ENCODE measurements at places on chromosomes 4 and X.

DNA sequence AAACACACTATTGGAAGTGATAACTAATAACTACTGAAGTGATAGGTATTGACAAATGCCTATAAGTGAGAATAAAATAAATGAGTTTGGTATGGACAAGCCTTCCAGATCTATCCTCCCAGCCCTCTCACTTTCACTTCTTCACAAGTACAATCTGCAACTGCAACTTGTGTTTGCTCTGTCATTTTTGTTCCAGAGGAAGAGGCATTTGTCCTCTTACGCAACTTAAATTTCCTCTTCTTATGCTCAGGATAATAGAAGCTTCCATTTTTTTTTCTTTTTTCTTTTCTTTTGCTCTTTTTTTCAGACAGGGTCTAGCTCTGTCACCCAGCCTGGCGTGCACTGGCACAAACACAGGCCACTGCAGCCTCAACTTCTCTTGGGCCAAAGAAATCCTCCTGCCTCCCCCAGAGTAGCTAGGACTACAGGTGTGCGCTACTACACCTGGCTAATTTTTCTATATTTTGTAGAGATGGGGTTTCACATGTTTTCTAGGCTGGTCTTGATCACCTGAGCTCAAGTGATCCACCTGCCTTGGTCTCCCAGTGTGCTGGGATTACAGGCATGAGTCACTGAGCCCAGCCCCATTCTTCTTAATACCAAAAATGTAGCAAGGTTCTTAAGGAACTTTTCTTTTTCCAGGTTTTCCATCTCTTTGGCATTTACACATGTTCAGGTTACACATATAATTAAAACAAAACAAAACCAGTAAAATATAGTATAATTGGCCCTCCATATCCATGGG lies 73.1 kb downstream of the PDGFC start:
- DNase-seq, result no peak

- no peak for DNase-seq
Observed at GRCh38 chr4:169060391-169061091, 50.5 kb upstream of the CBR4 start.

DNA sequence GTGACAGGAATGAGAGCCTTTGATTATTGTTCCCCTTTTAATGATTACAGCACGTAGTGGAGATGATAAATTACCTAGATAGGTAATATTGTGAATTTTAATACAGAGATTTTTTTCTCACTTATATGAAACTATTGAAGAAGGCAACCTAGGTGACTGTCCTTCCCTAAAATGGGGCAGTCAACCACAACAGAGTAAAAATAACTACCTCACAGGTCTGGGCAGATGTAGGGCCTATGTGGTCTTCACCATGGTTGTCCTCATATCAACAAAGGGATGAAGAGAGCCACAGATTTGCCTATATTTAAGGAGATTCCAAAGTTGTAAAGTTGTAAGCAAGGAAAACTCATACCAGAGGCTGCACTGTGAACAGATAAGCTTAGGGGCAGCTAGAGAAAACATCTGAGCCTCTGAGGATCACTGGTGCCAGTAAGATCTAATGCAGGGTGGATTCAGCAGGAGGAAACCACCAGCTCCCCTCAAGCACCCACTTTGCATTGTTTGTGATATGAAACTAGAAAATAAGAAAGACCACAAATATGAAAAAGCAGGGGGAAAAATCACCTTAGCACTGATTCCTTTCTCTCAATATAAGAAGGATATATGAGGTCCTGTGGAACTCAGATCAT lies 547.9 kb upstream of the GALNTL6 start:
- DNase-seq, result no peak

GRCh38 chr4:131638781-131639180 lies 1510.3 kb upstream of the PCDH10 start:
- no peak for DNase-seq

DNA sequence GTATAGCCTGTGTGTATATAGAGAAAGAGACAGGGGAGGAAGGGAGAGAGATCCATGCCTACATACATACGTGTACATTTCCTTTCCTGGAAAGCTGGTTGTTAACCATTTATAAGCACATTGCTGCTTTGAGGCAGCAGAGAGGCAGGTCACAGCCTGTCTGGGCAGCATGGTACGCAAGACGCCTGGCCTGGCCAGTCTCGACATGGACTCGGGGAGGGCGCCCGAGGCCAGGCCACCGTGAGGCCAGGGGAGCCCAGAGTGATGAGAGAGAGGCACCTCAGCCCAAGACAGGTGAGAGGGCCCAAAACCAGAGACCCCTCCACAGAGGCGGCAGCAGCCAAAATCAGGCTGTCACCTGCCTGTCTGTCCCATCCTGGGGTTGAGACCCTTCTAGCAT lies 3.9 kb downstream of the TREX2 start:
- no peak for DNase-seq

GRCh38 chr4:13527192-13527980 lies 16.9 kb downstream of the NKX3-2 start:
- DNase-seq, result no peak

Measured in NCI-H526 (cell line).